ENCODE measurements at places on chromosomes 4 and X.

DNA sequence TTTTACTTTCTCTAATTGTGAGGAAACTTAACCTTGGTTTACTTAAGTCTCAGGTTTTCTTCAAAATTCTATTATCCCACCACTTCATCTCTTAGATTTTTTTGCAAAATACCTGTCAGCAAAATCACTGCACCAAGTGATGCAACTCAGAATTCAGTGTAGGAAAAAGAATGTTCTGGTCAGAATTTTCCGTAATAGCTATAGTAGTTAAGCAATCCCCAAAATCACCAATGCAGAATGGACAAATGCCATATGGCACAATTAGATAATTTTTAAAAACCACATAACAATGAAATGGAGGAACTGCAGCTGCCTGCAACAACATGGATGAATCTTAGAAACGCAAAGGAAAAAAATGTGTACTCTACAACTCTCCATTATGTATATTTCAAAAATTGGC lies 373.1 kb downstream of the NAF1 start:
- no peak for DNase-seq

GRCh38 chrX:8873102-8873501 lies 71.9 kb upstream of the FAM9A start:
- DNase-seq, result no peak

- DNase-seq, result peak; percentile 7
Observed at GRCh38 chr4:74608151-74608949, 163.4 kb downstream of the AREG start.

GRCh38 chr4:17232566-17233253 lies 279.2 kb downstream of the QDPR start:
- peak; percentile 88 for DNase-seq

GRCh38 chr4:38856524-38857337 lies at the start of gene TLR6:
TLR6 (minus strand) TSS chr4:38856817; CDS start chr4:38829473, 27,344 bp downstream.
- DNase-seq, result peak; percentile 59

DNA sequence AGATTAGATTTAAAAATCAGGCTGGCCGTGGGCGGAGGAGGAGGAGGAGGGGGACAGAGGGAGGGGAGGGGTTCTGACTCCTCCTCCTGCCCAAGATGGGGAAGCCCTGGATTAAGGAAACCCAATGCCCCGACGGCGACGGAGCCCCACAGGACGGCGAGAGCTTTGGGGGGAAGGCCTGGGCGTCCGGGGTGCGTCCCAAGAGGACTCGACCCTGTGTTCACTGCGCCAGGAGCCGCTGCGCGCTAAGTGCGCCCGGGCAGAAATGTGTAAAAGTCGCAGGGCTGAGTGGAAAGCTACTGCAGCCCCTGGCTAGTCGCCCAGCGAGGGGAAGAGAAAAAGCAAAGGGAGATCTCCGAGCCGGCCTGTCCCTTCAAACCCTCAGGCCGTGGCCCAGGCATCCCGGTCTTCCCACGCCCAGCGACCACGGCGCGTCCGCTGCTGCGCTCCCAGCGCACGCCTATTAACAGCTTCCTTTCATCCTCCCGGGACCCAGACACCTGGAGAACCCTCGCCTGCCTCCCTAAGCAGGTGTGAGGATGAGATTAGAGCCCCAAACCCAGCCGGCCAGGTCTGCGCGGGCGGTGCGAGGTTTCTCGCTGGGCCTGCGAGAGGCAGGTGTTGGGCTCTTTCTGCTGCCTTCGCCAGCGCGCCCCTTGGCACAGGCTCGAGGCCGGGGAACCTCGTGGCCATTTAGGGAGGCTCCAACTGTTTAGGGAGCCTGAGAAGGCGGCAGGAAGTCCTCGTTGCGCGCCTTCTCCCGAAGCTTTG lies 1.4 kb upstream of the RPS6KA3 start:
- peak; percentile 15 for DNase-seq

DNA sequence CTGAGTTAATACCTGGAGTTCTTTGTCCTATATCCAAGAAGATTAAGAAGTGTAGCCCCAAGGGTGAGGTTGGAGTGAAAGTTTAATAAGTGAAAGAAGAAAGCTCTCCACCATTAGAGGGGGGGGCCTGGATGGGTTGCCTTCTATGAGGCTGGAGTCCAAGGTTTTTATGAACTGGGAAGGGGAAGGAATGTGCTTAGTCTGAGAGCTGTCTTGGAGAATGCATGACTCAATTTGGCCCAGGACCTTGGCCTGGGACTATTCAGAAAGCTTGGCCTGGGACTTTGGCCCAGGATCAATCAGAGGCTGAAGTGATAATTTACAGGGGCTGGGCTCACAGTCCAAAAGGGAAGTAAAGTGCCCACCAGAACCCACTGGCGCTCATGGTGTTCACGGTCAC lies 1049.0 kb upstream of the GRIA3 start:
- peak; percentile 14 for DNase-seq

GRCh38 chrX:86137071-86137470 lies 11.2 kb upstream of the DACH2 start:
- peak; percentile 38 for DNase-seq

GRCh38 chr4:2338754-2339457 lies 77.0 kb upstream of the MXD4 start:
- no peak for DNase-seq

GRCh38 chr4:55512922-55513571 lies 33.7 kb downstream of the CLOCK start:
- DNase-seq, result peak; percentile 7

DNA sequence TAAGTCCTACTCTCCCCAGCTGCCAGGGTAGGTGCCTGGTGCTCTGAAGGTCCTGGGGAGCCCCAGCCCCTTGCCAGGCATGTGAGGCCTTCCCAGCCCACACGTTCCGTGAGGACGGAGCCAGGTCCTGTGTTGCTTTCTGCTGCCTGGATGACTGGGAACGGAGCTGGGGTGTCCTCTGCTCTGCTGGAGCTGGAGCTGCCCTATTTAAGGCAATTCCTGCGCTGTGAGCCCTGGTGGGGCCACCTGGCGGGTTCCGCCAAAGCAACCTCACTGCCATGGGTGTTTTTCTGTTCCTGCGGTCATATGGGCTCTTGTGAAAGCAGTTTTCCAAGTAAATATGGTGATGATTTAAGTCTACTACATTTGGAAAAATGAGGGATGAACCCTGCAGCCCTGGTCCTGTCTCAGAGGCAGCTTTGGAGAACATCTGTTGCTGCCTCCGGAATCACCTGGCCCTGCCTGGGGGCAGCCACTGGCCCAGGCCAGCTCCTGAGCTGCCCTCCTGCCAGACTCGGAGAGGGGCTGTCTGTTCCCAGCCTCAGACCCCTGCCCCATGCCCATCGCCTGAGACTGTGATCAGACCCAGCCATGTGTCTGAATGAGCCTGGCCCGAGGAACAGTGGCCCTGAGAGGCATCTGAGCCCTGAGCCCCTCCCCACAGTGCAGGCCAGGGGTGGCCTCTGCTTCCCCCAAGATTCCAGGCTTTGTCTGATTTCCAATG lies 33.2 kb downstream of the FGFRL1 start:
- no peak for DNase-seq

DNA sequence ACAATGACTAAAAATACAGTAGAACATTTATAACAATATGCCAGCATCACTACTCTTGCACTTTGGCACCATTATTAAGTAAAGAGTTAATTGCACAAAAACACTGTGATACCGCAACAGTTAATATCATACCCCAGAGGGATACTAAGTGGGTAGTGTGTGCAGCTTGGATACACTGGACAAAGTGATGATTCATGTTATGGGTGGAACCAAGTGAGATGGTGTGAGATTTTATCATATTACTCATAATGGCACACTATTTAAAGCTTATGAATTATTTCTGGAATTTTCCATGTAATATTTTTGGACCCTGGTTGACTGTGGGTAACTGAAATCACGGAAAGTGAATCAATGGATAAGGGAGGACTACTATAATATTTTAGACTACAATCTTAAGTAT lies 265.3 kb downstream of the PCDH18 start:
- peak; percentile 89 for DNase-seq

DNA sequence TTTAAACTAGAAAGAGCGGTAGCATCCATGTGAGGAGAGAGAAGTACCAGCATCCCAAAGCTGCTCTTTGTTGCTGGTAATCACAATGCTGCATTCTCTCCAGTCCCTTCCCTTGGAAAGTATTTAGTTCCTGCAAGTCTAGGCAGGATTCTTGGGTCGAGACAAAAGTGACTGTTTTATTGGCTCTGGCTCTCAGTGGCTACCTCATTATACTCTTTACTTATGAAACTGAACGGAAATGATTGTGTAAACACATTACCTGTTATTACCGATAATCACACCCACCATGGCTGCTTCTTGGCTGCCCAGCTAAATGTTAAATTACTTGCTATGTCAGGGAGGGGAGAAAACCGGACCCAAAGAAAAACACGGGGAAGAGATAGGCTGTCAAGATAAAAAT lies 26.2 kb downstream of the ATXN3L start:
- peak; percentile 26 for DNase-seq

- DNase-seq, result no peak
Observed at GRCh38 chrX:40057405-40057804, 40.4 kb downstream of the BCOR start.

DNA sequence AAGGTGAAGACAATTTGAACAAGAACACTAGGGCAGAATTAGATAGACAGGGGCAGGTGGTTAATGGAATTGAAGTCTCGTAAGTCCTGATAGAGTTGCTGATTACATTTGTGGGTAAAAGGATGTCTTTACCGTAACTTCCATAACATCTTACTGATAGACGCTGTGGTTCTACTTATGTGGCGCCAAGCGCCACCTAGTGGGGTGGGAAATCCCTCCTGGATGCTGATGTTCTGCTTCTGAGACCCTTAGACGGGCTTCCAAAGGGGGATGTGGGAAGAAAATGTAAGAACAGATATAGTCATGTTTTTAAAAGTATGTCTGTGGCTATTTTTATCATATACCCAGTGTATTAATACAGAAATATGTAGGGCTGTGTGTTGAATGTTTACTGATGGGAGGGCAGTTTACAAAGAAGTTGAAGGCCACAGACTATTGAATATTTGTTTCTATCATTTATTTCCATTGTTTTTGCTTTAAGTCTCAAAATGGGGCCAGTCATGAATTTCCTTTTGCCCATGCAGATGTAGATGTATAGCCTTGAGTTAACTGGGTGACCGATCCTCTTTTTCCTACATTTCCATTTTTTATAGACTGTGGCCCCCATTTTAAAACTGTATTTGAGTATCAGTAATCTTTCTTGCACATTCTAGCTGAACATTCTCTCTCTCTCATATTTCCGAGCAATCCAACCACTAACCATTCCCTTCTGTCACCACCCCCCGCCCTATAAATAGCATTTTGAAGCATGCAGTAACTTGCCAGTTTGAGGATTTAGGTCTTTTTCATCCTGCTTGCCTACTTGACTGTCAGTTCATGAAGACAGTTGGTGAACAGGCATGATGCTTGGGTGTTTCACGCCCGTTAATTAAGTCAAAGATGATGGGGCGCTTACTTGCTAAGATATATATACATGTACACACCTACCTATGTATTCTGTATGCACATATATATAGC lies 12.1 kb upstream of the TLR8 start:
- peak; percentile 36 for DNase-seq

DNA sequence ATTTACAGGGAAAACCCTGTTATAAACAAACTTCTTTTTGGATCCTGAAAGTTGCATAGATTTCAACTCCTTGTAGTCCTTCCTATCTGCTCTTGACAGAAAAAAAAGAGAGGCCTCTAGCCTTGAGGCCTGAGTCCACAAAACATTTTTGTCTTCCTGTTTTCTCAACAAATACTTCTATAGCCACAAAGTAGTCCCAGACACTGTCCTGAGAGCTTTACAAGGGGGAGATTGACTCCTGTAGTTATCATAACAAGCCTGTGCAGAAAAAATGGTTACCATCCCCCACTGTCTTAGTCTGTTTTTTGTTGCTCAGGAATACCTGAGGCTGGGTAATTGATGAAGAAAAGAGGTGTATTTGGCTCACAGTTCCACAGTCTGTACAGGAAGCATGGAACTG lies 35.2 kb downstream of the PCDH7 start:
- peak; percentile 59 for DNase-seq

DNA sequence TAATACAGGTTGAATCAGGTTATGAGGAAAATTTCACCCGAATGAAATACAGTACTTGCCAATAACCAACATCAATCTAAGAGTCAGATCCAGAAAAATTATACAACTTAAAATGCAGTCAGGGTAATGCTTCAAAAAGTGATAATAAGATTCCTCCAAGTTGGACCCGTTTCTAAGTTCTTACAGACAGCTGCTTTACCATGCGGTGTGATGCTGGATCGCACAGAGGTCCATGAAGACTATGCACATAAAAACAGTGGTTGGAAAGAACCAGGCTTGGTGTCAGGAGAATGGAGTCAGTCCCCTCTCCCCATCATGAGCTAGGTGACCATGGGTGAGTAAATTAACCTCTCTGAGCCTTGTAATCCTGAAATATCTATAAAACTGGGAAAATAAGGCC lies 261.3 kb downstream of the QDPR start:
- DNase-seq, result no peak

DNA sequence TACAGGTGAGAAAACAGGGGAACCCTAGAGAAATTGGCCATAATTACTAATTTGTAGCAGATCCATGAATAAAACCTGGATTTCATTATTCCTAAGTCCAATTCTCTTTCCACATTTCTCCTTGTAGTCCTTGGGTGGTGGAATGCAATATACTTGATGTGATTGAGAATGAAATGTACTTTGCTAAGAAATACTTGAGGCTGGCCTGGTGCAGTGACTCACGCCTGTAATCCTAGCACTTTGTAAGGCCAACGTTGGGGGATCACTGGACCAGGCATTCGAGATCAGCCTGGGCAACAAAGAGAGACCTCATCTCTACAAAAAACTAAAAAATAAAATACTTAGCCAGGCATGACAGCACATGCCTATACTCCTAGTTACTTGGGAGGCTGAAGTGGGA lies 15.9 kb downstream of the TMEM184C start:
- DNase-seq, result peak; percentile 80

- DNase-seq, result no peak
Observed at GRCh38 chrX:1134976-1135375, 77.5 kb downstream of the CRLF2 start.

DNA sequence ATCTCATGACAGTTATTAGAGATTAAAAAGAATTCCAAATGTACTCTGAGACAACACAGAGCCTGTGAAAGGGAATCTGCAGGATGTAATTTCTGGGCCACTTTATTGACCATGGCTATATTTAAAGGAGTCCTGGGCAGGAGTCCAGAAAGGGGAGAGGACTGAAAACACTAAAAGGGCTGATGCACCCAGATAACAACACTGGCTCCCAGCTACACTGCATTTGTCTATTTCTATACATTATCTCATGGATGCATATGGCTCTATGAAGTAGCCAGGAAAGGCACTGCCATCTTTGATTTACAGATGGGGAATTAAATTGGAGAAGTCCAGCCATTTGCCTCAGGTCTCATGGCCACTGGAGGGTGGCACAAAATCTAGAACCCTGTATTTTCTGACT lies 56.0 kb downstream of the MED28 start:
- no peak for DNase-seq

DNA sequence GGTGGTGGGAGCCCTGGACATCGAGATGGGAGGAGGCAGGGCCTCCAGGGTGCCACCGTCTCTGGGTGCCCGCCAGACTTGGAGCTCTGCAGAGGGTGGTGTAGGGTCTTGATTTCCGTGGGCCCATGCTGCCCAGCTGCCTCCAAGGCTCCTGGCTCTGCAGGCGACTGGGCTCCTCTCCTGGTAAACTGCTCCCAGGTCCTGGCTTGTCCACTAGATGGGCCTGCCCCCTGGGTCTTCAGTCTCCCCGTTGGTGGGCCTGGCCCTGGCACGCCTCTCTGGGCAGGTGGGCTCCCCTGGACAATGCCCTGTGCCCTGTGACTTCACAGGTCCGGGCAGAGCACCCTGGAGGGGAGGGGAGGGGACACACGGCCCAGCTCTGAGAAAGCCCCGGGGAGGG lies 7.7 kb downstream of the FGFR3 start:
- DNase-seq, result no peak

- no peak for DNase-seq
Observed at GRCh38 chr4:150572704-150573504, 9.0 kb upstream of the MAB21L2 start.

All from EH (cell line).